ENCODE measurements at places on chromosomes 16 and 17.

DNA sequence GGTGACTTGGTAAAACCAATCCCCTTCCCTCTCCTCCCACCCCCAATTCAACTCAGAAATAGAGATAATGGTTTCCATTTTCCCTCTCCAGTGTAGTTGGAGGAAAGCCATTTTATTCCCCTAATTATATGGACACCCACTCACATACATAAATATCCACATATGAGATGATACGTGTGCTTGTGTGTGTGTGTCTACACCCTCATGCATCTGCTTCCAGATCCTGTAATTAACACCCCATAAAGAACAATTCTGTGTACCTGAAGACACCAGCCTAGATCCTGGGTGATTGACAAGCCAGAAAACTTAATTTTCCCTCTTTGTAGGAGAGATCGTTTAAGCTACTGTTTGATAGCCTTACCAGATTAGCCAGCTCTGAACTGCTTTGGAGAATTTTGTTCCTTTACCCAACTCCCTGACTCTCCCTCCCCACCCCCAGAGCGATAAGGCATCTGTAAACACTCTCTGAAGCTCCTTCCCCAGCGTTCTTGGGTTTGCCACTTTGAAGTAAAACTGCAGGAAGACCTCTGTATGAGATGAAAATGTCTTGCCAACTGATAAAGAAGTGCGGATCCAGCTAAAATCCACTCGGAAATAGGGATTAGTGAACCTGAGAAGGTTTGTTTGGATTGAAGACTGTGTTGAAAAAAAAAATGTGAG lies 175.7 kb downstream of the RGS9 start:
- no peak for DNase-seq

DNA sequence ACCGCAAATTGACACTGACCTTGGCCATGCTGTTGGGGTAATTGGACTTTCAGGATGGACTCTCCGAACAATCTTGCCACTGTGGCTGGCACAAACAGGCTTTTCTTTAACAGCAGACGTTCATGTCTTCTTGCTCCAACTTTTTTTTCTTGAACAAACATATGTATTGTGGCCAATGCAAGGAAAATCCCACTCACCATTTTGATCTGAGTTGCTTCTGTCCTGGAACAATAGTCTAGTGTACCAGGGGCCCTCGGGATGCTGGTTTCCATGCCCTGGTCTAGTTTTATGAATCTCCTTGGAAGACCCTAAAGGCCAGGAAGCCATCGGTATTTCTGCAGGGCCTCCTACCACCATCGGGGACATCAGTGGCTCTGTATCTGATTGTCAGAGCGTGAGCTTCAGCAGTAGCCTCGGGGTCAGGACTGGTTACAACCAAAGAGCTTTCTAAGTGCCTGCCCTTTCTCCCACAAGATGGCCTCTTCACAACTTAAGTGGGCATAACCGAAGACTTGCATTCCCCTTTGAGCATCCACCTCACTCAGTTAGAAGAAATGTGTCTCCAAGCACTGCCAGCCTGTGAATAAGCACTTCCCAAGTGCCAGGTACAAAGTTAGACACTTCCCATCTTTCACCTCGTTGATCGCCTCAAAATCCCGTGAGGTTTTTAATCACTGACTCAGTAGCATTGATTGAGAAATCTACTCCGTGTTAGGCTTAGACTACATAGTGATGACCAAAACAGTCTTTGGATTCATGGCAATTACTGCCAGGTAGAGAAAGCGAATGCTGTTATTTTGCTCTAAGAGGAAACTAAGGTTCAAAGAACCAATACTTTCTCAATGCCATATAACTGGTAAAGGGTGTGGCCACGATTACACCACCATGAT lies 87.0 kb upstream of the TBX2 start:
- no peak for DNase-seq

GRCh38 chr16:53672461-53672860 lies 31.2 kb downstream of the RPGRIP1L start:
- DNase-seq: no peak

- no peak for DNase-seq
Observed at GRCh38 chr16:83762992-83763358, 44.8 kb upstream of the HSBP1 start.

DNA sequence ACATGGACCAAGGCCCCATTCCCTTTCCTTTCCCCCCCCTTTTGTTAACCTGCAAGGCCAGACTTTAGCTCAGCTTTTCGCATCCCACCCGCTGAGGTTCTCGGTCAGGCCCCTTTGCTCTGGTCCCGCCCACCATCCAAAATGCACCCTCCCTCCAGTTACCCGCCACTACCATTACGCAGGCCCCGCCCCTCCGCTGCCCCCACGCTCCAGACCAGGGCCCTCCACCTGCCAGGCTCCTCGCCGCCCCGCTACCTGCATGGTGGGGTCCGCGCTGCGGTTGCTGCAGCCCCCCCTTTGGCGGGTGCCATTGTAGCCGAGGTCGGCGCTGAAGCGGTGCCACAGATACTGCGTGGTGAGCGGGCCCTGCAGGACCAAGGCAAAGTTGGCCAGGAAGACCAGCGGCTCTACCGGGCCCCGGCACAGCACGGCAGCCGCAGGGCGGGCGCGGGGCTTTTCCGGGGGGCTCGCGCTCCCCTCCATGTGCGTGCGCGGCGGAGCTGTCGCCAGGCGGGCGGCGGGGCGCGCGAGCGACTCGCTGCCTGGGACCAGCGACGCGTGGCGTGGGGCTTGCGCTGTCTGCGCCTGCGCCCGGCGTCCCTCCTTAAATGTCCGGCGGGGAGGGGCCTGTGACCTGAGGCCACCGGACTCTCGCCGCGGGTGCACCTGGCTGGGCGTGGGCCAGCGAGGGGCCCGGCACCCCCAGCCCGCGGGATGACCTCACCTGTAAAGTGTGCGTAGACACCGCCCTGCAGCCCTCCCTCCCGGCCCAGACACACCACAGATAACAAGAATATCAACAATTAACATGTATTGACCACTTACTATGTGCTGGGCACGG lies at the start of gene SLC46A1:
TSS of gene SLC46A1 (minus strand) at position 581 of the 841 bp plus-strand sequence. CDS start at position 483, 98 bp downstream.
- DNase-seq: peak; percentile 89

- DNase-seq: no peak
Observed at GRCh38 chr16:10103700-10104099, 78.5 kb downstream of the GRIN2A start.

DNA sequence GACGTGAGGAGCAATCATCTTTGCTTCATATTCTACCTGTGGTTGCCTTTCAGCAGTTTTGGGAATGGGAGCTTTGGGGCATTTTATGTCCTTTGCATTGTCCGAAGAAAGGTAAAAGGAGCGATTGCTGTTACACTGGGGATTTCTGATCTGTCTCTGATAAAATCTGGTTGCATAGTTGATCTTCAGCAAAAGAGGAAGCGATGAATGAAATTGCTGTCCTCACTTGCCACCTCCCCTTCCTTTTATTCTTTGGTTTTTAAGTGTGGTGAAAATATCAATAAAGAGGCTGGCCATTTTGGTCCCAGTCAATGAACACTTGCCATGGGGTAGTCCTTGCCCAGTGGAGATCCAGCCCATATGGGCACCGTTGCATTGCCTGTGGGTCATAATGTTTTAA lies 236.8 kb downstream of the MSI2 start:
- DNase-seq: peak; percentile 34

DNA sequence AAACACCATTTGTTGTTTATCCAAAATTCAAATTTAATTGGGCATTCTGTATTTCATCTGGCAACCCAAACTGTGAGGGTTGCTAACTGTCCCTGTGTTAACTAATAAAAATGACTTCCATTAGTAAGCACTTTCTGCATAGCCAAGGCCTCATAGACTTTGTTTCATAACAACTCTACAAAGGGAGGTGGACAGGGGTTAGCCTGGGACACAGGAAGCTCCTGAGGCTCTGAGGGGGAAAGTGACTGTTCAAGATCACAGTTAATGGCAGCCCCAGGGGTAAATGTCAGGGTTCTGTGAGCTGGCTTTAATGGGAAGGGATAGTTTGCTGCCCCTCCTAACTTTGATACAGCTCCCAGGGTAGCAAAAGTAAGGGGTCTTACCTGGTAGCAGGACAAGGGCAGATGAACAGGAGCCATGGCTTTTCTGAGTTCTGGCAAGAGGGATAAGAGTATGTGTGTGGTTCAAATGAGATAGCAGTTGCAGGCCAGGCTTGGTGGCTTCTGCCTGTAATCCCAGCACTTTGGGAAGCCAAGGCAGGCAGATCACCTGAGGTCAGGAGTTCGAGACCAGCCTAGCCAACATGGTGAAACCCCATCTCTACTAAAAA lies 2.2 kb downstream of the HEATR9 start:
- no peak for DNase-seq

GRCh38 chr16:7351610-7352510 lies 19.2 kb downstream of the RBFOX1 start:
- DNase-seq: no peak

DNA sequence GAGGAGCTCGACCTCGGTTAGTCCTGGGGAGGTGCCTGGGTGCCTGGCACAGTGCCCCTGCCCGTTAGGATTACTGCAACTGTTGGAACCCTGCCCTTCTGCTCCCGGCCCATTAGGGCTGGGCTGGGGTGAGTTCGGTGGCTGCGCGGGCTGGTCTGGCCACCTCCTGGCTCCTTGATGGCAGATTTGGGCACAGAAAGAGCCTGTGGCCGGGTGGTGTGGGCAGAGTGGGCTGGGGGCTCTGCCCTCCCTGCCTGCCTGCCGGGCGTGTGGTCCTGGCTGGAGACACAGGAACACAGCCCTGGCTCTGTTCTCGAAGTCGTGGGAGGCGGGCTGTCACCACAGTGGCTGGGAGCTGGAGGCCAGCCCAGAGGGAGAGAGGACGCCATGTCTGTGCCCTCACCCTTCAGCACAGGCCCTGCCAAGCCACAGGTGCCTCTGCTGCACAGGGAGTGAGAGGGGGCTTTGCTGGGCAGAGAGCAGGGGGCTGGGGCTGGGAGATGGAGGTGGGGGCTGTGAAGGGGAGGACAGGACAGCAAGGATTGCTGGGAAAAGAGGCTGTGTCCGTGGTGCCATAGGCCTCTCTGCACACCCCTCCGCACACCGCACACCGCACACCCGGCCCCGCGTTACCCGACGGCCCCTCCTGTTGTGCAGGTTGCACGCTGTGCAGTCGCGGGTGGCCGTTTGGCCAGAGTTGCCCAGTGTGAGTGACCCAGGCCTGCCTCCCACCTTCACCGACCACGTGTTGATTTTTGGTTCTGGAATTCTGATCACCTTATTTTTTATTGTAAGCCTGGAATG lies 236.6 kb upstream of the GSE1 start:
- no peak for DNase-seq

GRCh38 chr16:1363501-1364041 lies 11.8 kb downstream of the GNPTG start:
- peak; percentile 91 for DNase-seq

DNA sequence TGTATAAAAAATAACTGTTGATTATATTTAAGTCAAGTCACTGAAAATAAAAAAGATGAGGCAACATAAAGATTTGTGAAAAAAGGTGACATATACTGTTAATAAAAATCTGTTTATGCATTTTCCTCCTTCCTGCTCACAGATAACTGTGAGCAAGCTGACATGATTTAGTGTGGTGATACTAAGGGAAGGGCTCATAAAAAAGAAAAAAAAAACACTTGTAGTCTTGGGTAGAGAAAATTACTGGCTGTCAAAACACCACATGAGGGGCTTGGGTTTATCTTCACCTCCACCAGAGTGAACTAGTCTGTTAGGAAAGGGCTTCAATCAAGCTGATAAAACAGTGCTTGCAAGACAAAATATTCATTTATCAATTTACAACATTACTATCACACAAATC lies 247.6 kb downstream of the CNTNAP4 start:
- no peak for DNase-seq

- DNase-seq: no peak
Observed at GRCh38 chr16:55333684-55334083, 9.7 kb downstream of the IRX6 start.

GRCh38 chr16:76535-77272 lies 1.3 kb upstream of the MPG start:
- peak; percentile 71 for DNase-seq

GRCh38 chr16:88010968-88011483 lies 59.8 kb downstream of the BANP start:
- DNase-seq: no peak

- DNase-seq: no peak
Observed at GRCh38 chr17:61307905-61308886, 91.4 kb upstream of the TBX2 start.

DNA sequence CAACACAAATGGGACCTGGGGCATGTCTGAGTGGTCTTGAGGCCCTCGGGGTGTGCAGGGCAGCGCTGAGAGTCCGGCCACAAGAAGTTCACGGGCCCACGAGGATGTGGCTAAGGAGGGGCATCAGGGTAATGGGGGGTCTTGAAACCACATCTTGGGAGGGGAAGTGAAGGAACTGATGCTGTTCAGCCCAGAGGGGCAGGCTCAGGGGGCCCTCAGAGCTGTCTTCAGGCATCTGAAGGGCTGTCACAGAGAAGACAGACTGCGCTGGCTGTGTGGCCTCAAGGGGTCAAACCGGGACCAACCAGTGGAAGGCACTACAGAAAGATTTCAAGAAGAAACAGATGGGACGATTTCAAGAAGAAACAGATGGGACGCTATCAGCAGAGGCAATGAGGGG lies 45.1 kb downstream of the ZNF423 start:
- no peak for DNase-seq

DNA sequence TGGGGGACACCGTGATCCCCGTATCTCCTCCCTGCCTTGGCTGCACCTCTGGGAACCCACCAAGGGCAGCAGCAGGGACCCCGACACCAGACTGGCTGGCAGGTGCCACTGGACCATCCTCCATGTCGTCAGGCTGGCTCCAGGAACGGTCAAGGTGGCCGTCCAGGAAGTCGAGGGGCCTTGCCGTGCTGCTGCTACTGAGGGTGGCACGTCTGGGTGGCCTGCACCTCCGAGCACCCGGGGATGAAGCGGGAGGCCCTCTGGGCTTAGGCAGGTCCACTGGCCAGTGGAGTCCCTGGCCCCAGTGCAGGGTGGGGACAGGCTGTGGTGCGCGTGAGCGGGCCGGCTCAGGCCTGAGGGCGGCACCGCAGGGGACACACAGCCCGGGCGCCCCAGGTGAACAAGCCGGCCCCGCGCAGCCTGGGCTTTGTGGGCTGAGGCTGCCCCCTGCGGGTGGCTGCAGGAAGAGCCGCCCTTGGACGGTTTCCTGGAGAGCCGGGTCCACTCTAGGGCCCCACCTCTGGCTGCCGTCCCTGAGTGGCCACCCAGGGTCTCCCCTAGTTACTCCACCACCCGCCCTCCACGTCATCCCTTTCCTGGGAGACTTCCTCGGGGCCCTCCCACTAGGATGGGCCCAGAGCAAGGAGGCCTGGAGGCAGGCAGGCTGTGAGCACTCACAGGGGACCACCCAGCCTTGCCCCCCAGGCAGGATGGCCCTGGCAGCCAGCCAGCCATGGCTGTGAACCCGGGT lies 42.8 kb upstream of the ZC3H18 start:
- peak; percentile 94 for DNase-seq

DNA sequence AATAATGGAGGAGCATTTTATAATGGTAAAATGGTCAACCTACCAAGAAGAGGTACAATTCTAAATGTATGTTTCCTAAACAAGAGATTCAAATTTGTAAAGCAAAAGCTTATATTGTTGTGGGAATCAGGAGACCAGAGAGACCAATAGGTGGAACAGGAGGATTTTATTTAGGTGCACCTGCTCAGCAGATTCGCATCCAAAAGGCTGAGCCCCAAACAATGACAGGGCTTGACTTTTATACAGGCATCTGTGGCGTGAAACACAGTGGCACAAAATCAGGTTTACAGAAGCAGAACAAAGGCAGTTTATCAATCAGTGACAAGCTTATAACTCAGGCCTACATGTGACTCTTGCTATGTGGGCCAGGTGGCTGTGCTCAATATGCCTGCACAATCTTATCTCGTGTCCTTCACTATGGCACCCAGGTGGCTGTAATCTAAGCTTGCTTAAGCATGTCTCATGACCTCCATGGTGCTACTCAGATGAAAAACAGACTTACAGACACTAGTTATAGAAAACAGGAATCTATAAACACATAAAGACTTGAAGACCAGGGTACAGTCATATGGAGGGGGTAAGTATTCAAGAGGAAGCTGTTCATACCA lies 780.2 kb upstream of the CA10 start:
- no peak for DNase-seq
